ENCODE measurements at places on chromosomes 3 and 15.

GRCh38 chr3:180594631-180595558, 7.1 kb upstream of the TTC14 start:
- no peak for DNase-seq

GRCh38 chr3:183149915-183150750, 12.4 kb downstream of the LAMP3 start:
- no peak for DNase-seq

- no peak for DNase-seq
These were observed 98.2 kb upstream of the NR2E3 start for GRCh38 chr15:71712182-71712581.

DNA sequence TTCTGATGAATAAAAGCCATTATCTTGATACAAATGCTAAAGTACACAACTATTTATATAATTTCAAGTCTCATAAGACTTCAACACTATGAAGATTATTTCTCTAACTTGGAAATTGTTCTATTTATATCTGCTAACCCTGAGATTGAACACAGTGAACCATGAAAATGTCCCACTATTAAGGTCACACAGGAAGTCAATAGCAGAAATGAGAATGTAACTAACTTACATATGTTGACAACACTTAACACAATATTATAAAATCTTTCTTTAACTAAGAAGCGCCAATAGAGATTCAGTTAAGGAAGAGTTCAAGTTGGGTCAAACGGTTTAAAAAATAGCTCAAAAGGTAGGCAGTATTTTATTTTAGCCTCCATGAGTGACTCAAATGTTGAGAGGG, 551.8 kb upstream of the CBLB start:
- DNase-seq, result no peak

- DNase-seq, result no peak
These were observed 85.2 kb downstream of the GAP43 start for GRCh38 chr3:115708540-115708939.

GRCh38 chr3:122260206-122260605, 64.8 kb upstream of the CSTA start:
- DNase-seq, result no peak

DNA sequence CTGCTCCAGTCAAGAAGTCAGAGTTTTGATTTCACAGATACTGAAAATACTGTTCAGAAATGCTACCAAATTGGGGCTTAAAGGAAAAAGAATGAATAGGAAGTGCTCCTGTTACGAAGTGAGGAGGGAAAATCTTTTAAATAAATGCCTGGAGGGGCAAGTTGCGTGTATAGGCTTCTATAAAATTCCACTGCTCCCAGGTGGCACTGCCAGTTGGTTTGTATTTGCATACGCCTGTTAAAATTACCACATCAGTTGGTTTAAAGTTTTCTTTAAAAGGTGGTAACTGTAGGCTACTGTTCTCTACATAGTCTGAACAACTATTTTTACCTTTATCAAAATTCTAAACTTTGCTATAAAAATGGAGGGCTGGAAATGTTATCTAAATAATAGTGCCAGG, 123.5 kb downstream of the DLG1 start:
- no peak for DNase-seq

DNA sequence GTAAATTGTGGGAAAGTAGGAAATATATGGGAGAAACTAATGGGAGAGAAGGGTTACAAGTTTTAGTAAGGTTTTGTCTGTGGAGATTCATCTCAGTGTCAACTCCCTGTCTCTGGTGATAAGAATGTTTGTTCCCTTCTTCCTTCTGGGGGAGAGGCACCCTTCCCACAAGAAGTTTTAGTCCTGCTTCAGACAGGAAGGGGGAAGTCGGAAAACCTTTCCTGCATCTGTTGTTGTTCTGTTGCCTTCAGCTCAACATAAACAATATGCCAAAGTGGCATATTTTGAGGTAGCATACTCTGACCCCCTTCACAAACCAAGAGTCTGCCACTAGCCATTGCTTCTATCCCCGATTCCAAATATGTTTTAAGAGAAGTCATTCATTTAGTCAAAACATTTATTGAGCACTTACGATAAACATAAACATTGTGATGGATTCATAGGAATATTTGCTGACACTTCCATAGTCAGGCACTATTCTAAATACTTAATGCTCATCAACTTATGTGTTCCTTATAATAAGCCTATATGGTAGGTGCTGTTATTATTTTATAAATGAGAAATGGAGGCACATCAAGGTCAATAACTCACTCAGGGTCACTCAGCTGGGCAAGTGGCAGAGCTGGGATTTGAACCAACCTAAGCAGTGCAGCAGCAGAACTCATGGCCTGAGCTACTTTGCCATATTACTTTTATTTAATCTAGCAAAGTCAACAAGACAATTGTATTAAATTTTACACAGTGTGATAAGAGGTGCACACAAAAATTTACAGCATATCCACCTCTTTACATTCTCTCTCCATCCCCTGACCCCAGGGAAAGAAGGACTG, 34.2 kb upstream of the TIMP4 start:
- no peak for DNase-seq

Data from activated CD4-positive, alpha-beta memory T cell treated with anti-CD3 and anti-CD28 coated beads, Interleukin-2, amount 10 ng/mL, durations not matched to agents 7 days and 5 days (primary cell).